SK-N-DZ (cell line): ENCODE measurements at places on chromosomes 16 and 17.

DNA sequence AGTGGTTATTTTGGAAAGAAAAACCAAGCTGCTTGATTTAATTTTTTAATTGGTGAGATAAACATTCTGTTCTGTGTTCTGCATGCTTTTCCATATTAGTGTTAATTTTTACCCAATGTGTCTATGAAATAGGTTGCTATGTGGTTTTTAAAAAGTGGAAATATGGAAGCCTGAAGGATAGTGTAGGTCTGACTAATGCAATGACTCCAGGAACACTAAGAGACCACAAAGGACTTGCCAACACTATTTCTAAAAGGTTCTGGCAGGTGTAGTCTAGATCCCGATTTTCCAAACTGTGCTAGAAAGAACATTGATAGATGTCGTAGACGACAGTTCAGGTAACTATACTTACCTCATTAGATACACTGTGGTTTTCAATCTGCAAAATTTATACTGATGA, 877.4 kb upstream of the GOT2 start:
- DNase-seq = no peak

DNA sequence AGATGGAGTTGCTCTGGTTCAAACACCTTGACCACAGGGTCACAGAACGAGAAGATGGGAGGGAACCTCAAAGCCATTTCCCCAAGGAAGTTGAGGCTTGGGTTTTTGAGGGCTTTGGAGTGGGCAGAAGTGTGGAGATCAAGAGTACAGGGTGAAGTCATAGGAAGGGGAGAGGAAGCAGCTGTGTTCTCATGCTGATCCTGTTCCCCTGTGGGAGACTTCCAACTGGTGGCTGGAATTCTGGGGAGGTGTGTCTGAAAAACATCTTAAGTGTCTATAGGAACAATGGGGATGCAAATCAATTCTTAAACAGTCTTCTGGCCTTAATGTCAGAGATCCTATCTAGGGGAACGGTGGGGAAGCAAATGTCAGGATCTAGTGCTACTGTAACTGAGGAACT, 38.8 kb upstream of the HSBP1 start:
- DNase-seq = no peak

GRCh38 chr16:7820816-7821215, 488.2 kb downstream of the RBFOX1 start:
- no peak for DNase-seq

DNA sequence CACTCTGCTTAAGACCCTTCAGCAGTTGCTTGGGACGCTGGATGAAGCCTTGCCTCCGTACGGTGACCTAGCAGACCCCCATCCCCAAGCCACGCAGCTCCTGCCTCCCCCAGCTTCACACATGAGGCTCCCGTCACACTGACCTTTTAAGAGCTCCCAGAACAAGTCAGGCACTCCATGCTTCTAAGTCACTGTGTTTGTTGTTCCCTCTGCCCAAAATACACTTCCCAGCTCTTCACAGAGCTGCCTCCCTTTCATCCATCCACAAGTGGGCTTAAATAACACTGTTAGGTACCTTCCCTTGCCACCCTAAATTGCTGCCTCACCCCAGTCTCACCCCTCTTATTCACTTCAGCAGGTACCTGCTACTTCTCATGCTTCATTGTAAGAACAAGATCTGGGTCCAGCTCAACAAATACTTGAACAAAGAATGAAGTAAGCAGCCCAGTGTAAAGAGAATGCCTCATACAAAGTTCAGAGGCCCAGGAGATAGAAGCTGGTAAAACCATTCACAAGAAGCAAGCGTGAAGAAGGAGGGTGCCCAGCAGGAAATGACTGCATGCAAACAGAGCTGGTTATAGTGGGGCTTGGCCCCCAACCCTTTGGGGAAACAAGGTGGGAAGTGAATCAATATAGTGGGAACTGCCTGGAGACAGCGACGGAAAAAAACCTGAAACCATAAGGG, 5.8 kb downstream of the ZC3H7A start:
- DNase-seq = no peak

DNA sequence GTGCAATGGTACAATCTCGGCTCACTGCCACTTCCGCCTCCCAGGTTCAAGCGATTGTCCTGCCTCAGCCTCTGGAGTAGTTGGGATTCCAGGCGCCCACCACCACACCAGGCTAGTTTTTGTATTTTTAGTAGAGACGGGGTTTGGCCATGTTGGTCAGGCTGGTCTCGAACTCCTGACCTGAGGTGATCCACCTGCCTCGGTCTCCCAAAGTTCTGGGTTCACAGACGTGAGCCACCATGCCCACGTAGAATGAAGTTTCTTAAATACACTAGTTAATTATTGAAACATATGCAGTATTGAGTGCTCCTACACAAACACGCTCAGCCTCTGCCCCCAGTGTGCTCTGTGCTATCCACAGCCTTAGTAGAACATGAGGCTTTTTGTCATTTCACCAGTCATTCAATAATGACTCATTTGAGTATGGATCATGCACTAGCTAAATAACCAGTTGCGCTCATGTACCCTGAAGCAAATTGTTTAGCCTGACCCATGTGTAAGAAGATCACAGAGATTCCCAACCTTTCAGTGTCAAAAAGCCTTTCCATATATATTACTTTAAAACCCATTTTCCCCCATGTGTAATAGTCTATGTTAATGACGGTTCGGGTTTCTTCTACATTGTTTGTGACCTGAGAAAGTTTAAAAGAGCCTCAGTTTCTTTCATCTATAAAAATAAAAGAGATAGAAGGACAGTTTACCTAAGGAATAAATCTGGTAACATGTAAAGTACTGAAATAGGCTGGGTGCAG, 49.7 kb downstream of the TUBD1 start:
- DNase-seq = no peak

GRCh38 chr16:14473488-14473887, 156.6 kb downstream of the PARN start:
- no peak for DNase-seq

GRCh38 chr17:27091043-27091497, 202.8 kb upstream of the WSB1 start:
- no peak for DNase-seq
